Stimulated activated CD4-positive, alpha-beta T cell treated with anti-CD3 and anti-CD28 coated beads, Interleukin-1b, Interleukin-23, amount 100 ng/mL, for 4 hours (primary cell): ENCODE measurements at places on chromosomes 5 and 9.

DNA sequence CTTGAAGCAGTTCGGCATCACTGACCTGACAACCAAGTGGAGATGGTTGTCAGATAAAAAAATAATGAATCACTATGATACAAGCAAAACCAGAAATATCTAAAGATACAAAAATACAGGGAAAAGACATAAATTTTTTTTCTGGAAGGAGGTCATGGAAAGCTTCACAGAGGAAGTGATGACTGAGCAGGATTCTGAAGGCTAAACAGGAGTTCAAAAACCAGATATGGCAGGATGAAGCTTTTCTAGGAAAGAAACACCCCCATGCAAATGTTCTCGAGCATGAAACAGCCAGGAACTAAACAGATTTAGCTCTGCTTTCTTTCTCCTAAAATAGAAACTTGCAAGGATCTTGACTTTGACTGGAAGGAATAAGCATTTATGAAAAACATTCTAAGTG lies 60.7 kb upstream of the IFNE start:
- DNase-seq: no peak

DNA sequence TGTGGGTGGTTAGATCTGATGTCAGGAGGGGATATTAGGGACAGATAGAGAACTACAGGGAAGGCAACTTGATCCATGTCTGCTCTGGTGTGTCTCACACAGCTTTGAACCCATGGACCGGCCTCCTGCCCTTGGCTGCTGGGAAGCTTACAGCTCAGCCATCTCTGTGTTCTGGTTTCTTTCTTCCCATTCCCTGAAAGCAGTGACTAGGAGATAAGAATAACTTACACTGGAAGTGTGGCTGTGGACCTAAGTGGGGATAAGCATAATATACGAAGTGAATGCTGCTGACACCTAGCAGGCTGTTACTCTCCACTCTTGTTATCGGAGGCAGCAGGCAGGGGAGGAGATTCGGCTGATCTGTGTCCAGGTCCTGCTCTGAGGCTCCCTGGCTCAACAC lies 282.3 kb upstream of the TUT7 start:
- DNase-seq: no peak

DNA sequence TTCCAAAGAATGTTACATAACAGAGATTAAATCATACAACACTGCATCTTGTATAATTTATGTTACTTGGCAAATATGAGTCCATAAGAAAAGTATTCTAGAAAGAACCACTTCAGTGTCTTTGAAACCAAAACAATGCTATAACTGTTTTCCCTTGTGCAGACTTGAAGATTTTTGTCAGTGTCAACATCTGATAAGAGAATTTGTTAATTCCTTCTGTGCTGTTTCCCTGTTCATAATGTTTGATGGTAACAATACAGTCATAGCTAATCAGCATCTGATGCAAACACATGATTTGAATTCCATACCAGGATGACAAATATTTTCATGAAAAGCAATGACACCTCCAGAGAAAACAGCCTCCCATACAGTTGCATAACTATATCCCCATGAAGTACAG lies 306.8 kb downstream of the SEMA5A start:
- DNase-seq: no peak

- DNase-seq: no peak
Observed at GRCh38 chr5:74624501-74624900, 16.0 kb downstream of the ENC1 start.

DNA sequence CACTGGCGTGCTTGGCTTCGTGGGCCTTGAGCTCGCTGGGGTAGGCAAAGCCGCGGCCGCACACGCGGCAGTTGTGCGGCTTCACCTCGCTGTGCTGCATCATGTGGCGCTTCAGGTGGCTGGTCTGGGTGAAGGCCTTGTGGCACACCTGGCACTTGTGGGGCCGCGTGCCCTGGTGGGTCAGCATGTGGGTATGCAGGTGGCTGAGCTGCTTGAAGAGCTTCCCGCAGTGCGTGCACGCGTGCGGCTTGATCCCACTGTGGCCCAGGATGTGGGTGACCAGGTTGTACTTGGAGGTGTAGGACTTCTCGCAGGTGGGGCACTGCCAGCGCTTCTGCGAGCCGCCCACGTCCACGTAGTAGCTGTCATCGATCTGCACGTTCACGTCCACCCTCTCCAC lies 46.8 kb downstream of the ZNF366 start:
- no peak for DNase-seq

DNA sequence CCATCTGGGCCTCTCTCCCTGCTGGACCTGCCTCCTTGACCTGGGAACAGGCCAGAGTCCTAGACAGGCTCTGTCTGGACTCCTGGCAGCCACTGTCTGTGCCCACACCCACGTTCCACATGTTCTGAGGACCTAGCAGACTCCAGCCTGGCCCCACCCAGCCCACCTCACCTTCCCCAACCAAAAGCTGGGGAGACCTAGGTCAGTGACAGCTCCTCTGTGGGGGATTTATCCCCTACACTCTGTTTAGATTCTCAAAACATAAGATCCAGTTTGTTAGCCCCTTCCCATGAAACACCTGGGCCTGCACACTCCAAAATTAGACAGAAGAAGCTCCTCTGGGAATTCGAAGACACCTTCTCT lies 59.8 kb upstream of the ADAMTS2 start:
- no peak for DNase-seq

DNA sequence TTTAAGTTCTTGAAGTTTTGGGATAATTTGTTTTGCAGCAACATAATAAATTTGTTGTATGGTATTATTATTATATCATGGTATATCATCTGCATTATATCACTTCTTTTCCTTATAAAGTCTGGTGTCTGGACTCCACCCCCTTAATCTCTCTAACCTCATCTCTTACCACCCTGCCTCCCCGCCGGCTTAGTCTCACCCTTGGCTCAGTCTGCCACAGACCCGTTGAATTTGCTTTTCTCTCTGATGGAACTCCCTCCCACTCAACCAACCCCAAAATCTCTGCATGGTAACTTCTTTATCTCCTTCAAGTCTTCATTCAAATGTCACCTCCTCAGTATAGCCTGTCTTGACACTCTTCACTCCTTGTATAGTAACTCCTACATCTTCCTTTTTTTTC lies 29.6 kb upstream of the MATR3 start:
- no peak for DNase-seq

DNA sequence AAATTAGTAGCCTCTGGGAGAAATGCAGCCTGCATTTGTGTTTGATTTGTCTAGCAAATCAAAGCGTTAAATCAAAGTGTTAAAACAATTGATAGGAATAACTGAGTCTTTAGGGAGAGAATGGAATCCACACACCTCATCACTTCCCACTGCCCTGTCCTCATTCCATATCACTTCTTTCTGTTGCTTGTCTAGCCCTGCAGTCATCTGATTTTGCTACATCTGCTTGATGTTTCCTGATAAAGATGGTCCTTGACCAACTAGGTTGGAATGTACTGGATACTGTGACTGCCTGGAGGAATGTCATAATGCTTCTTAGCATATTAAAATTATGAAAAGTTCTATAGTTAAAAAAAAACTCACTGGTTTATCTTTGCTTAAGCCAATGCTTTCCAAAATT lies 119.9 kb downstream of the DOCK2 start:
- no peak for DNase-seq

GRCh38 chr5:102622262-102622661 lies 123.5 kb upstream of the SLCO6A1 start:
- DNase-seq: no peak

DNA sequence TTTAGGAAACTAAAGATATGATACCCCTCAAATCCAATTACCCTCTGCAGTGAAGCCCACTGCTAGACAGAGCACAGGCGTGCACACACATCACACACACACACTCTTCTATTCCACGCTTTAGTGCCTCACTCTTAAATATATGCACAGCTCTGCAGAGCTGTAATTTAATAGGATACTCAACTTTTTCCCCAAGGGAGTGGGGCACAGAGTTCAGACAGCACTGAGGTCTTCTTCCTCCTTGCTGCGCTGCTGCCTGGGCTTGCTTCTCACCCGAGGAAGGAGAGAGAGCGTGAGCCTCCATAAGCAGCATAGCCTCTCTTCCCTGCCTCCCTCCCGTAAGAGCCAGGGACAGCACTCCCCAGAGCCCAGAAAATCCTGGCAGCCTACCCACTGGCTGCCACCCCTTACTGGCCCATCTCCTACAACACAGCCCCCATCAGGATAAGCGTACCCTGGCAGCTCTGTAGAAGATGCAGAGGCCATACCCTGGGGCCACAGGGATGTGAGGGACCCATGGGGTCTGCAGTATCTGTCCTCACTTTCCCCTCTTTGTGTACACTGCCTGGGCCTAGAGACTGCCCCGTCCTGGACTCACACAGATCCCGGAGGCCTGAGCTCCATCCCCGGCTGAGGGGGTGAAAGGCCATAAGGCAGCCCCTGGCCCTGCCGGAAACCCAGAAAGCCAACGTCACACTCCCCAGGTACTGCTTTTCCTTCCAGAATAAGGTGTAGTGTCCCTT lies 102.1 kb downstream of the C5orf15 start:
- no peak for DNase-seq

- DNase-seq: no peak
Observed at GRCh38 chr9:1723522-1724015, 291.6 kb upstream of the SMARCA2 start.

DNA sequence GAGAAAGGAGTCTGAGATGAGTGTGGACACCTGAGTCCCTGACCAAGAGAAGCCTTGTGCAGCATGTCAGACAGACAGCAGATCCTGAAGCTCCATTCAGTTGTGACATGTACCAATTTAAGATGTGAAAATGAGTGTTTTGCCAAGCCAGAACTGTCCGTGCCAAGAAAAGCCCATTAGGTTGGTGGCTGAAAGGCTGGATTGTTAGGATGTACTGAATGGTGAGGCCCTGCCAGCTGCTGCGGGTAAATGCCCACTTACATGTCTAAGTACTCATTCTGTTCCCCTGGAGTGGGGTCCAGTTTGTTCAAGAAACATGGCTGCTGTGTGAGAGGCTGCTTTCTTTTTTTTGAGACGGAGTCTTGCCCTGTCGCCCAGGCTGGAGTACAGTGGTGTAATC lies 14.6 kb downstream of the DAPK1 start:
- DNase-seq: no peak

GRCh38 chr9:131272212-131272611 lies 4.1 kb downstream of the FAM78A start:
- DNase-seq: no peak

DNA sequence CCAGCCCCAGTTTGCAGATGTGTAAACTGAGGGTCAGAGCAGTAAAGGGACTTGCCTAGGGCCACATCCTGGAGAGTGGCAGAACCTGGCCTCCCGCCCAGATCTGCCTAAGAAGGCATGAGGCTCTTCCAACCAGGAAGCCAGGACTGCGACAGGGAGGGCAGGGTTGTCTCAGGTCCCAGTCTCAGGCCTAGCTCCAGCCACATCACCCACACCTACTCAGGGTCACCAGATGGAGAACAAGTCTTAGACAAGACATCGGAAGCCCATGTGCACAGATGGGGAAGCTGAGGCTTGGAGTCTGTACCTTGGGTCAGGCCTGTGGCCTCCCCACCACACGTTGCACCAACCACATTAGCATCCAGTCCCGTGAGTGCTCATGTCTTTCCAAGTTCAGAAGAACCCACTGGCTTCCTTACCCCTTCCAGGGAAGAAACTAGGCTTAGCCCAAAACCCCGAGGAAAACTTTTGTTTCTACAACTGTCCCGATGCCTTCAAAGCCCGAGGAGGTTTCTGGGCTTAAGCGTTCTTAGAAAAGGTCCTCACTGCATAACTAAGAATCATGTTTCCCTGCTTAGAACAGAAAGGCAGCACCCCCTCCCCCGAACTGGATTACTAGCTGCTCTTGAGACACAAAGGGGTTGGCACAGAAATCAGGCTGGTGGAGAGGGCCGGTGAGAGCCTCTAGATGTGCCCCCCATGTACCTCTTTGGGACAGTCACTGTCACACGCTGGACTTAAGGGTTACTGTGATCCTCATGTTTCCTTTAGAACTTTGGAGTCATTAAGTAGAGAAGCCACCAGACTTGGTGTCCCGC lies 2.2 kb downstream of the FAM78A start:
- DNase-seq: no peak

DNA sequence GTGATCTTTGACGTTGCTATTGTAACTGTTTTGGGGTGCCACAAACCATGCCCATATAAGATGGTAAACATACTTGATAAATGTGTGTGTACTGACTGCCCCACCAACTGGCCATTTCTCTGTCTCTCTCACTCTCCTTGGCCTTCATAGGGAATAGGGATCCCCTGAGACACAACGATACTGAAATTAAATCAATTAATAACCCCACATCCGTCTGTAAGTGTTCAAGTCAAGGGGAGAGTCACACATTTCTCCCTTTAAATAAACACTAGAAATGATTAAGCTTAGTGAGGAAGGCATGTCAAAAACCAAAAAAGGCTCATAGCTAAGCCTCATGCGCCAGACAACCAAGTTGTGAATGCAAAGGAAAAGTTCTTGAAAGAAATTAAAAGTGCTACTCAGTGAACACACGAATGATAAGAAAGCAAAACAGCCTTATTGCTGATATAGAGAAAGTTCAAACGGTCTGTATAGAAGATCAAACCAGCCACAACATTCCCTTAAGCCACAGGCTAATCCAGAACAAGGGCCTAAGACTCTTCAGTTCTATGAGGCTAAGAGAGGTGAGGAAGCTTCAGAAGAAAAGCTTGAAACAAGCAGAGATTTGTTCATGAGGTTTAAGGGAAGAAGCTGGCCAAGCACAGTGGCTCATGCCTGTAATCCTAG lies 111.1 kb downstream of the UGCG start:
- no peak for DNase-seq

DNA sequence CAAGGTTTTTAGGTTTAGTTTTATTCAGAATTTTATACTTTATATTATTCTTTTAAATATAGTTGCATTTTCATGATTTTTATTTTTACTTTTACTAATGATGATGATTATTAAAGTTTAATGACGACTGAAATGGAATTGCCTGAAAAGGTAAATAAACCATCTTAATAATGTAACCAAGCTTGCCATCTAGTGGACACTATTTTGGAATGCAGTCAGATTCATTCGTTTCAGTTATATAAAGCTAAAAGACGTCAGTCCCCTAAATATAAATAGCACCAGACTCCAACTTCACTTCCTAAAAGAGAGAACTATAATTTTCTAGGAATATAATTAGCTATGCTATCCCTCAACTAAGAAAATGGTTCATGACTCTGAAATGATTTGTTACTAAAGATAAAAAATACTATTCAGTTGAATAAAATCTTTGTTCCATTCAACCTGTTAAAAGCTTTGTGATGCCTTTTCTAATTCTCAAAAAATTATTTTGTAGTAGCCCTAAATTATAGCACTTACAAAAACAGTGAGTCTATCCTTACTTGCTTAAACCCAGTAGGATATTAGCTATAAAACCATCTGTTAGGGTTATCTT lies 19.9 kb downstream of the ABITRAM start:
- no peak for DNase-seq

GRCh38 chr5:178569485-178569884 lies 20.7 kb downstream of the COL23A1 start:
- DNase-seq: no peak

DNA sequence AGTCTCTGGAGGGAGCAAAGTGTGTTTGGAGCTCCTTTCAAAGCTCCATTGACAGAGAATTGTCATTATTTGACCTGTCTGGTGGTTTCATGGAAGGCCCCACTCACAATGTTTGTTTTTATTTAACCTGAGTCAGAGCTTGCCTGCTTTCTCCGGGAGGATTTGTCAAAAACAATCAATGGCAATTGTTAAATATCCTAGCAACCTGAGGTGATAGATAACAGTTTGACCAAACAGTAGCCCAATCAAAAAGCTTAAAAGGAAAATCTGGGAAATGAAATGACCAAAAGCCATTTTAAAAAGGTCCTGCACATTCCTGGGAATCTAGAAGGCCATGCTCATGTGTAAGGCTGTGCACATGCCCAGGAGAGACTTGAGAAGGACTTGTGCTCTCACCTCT lies 177.2 kb upstream of the POC5 start:
- no peak for DNase-seq
